ENCODE measurements at places on chromosomes 12 and 14.

- no peak for DNase-seq
Observed at GRCh38 chr12:72077111-72077820, 138.6 kb downstream of the TPH2 start.

DNA sequence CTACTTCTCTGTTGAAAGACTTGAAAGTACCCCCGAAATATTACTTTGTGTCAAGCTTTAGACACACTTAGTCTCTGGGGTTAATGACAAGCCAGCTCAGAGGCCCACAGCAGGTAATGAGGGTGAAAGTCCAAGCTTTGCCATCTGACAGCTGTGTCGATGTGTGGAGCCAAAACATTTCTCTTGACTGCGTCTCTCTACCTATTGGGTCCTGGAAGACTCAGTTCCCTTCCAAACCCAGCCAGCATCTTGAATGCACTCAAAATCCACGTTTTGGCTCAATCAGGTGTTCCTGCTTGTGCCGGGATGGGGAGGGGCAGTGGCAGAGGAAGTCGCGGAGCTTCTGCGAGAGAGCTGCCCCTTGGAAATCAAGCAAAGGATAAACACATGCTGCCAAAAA is 3.2 kb downstream of the PLXNC1 start:
- DNase-seq: no peak

DNA sequence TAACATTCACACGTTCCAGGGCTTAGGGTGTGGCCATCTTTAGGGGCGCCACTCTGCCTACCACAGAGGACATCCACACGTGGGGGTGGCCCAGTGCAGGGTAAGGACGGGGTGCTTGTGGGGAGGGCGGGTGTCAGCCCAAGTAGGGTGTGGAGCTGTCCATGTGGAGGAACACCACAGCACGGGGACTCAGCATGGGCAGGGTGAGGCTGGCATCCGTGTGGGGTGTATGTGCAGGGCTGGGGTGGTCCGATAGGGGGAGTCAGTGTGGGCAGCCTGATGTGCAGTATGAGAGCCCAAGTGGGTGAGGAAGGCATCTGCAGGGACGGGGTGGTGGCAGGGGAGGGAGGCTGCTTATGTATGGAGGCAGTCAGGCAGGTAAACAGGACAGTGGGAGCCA is 17.7 kb downstream of the PSMC1 start:
- DNase-seq: no peak

DNA sequence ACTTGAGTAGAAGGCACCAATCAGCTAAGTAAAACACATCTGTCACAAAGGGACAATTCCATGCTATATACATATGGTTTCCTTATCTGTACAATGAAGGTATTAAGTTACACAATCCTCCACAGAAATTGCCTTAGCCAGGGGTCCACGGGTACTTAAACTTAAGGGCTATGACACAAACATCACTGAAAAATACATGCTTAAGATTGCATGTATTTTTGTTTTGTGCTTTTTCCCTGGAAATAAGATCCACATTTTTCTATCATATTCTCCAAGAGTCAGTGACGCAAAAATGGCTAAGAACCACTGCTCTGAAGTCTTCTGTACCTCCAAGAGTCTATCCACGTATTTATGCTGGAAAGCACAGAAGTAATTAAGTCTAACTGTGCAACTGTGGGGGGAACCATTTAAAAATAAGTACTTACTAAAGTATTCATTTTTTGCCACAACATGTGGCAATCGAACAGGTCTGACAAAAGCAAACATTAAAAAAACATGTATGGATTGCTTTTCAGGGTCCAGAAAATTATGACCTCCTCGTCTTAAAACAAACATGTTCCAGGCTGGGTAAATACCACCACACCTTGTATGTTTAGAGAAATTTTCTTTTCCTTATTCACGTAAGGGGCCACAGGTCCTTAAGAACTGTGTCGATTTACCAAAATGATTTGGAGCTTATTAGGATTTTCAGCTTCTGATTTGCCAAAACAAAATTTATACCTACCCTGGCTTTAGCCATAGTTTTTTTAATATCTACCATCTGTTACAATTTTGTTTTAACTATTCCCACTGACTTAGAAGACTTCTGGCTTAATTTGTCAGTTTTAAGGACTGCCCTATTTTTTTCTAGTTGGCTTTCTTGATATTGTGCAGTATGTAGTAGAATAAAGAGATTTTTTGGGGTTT is 2.8 kb downstream of the SLC38A2 start:
- DNase-seq: no peak

- no peak for DNase-seq
Observed at GRCh38 chr12:53476769-53477209, 22.5 kb downstream of the MAP3K12 start.

- DNase-seq: no peak
Observed at GRCh38 chr14:64092338-64092737, 201.8 kb downstream of the ESR2 start.

- DNase-seq: no peak
Observed at GRCh38 chr12:93297032-93297431, 80.7 kb upstream of the NUDT4 start.

DNA sequence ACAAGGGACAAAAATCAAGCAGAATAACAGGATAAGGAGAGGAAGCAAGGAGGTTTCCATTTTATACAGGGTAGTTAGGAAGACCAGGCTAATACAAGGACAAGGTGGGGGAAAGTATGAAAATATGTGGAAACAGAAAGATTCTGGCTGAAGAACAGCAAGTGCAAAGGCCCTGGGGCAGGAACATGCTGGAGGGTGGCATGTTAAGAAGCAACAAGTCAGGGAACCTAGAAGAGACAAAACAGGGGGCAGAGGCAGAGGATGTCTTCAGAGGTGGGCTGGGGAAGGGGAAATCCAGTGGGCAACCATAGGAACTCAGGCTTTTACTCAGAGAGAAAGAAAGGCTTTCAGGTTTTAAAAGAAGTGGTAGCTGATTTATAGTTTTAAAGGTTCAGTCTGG is 54.8 kb downstream of the NT5DC3 start:
- no peak for DNase-seq

Data from central memory CD4-positive, alpha-beta T cell (primary cell).